CD4-positive, alpha-beta T cell treated with Interleukin-17A for 4 hours (primary cell): ENCODE measurements at places on chromosomes 7 and 10.

- no peak for DNase-seq
Measured at GRCh38 chr10:44801383-44802327, 109.5 kb upstream of the TMEM72 start.

DNA sequence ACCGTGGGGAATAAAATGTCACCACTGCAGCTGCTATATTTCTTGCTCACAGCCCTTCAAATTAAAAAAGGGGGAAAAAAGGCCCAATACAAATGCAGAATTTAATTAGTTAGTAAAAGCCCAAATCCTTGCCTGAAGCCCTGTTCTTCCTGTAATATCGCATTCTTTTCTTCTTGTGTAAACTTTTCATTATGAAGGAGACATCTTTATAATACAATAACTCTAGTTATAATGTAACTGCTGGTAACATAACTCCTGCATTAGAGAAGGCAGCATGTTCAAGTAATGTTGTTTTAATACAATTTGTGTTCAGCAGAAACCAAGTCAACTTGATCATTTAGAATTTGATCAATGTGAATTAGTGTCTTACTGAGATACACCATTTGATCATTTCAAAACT is 250.9 kb downstream of the CHCHD3 start:
- DNase-seq, result no peak

GRCh38 chr7:78185149-78185745 is 386.7 kb downstream of the PHTF2 start:
- DNase-seq, result no peak

GRCh38 chr7:36692456-36692855 is 31.8 kb downstream of the AOAH start:
- no peak for DNase-seq

DNA sequence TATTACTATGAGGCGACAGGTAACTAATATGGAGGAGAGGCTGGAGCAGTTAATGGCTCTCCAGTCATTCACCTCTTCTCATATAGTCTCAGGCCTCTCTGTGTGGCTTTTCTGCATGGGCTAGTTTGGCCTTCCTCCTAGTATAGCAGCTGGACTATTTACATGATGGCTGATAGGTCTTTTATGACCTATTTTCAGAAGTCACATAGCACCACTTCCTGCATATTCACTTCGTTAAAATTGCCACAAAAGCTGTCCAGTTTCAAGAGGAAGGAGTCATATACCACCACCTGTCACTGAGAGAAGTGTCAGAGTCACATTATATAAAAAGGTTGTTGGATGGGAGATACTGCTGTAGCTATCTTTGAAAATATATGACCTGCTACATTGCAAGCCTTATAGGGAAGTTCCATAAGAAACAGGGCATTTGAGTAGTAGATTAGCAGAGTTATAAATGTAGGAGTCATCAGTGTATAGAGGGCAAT is 8.0 kb upstream of the DMTF1 start:
- DNase-seq, result no peak

- DNase-seq, result no peak
Measured at GRCh38 chr10:6273351-6273750, 70.6 kb downstream of the PFKFB3 start.

GRCh38 chr10:122208571-122209430 is 62.3 kb upstream of the BTBD16 start:
- DNase-seq, result no peak

GRCh38 chr7:55110282-55110992 is 91.6 kb downstream of the EGFR start:
- DNase-seq, result no peak
